ENCODE measurements at places on chromosomes 1 and 21.

DNA sequence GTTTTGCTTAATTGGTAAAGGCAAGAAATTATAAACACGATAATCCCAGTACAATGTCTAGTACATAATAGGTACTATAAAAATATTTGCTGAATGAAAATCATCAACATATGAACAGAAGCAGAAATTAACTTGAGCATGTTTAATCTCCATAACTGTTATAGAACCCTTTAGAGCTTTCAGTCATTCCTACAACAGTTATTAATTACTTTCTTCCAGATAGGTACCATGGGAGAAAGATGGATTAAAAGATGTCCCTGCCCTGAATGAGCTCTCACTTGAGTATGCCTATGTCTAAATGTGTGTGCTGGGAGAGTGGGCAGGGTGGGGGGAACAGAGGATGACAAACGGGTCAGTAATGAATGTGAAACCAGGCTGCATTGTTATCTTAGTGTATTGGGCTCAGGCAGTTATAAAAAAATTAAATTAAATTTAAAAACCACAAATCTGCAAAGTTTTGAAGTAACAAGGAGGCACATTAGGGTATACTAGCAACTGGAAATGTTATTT, 2.4 kb downstream of the EPS15 start:
- DNase-seq, result no peak

- no peak for DNase-seq
Observed at GRCh38 chr1:17403081-17403480, 31.1 kb downstream of the PADI6 start.

- no peak for DNase-seq
Observed at GRCh38 chr1:113453771-113454083, 63.4 kb downstream of the MAGI3 start.

DNA sequence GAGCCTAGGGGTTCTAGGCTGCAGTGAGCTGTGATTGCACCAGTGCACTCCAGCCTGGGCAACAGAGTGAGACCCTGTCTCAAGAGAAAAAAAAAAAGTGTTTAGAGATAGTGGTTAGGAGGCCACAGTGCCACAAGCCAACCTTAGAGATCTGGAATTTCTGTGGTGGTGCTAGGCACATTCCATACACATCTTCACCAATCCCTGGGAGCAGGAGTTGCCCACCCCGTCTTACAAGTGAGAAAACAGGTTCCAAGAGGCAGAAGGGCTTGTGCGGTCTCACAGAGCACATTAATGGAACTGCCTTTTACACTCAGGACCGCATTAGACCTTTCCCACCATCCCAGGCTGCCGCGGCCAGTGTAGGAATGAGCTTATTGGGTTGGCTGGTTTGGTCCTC, 93.2 kb downstream of the EPHB2 start:
- no peak for DNase-seq

DNA sequence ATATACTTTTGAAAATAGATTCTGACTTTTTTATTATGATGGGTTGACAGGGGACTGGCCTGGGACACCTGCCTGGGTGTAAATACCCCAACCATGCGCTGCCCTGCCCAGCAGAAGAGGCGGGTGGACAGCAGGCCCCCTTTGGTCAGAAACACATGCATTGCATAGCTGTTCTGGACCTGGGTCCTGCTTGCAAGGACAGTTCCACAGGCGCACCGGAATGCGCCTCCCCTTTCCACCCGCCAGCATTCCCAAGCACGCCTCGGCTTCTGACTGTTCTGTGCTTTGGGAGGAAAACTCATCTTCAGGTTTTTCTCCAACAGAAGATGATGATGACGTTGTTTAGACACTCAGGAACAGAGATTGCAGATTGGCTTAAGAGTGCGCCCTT, 428 bp upstream of the ZNF678 start:
- DNase-seq, result no peak

- DNase-seq, result no peak
Observed at GRCh38 chr1:77415579-77415978, 133.8 kb downstream of the AK5 start.

DNA sequence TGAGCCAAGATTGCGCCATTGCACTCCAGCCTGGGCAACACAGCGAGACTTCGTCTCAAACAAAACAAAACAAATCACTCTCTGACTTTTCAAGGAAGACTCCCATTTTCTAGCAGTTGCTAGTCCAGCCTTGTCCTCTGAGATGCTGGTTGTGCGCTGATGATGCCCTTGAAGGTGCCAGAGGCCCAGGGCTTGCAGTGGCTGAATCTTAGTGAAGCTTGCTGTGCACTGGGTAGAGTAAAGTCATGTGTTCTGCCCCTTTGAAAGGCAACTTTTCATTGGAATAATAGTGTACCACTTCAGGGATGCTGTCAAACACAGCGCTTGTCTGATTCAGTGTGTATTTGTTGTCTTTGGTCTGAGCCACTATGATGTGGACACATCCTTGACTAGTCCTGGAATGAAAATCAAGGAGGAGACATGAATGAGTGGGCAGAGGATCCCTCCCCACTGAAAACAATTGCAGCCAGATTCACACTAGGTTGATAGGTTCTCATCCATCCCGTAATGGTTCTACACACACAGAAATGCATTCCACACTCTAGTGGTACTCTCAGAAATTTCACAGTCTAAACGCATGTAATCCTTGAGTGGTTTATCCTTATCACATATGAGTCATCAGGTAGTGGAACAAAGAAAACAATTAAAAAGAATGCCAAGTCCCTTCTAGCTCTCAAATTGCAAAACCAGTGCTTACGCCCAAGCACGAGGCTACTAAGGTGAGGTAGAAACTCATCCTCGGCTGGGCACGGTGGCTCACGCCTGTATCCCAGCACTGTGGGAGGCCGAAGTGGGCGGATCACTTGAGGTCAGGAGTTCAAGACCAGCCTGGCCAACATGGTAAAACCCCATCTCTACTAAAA, 17.8 kb upstream of the TDRD10 start:
- no peak for DNase-seq

DNA sequence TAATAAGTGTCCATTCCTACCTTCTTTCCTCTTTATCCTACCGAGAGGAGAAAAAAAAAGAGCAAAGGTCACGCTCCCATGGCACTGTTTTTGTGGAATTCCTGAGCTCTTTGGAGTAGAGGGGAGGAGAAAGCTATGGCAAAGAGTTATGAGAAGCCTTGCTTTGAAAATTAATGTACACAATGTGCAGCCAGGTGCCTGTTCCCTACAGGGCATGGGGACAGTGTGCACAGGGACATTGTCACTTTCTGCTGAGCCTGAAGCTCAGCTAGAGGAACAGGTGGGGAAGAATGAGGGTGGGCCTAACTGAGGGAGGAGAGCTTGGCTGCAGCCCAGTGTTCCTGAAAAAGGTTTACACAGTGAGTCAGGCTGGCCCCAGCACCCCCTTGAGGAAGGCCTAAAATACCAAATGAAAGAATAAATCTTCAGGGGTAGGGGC, 66.1 kb downstream of the PLXNA2 start:
- peak; percentile 85 for DNase-seq

GRCh38 chr1:27552911-27553420, 51.0 kb downstream of the AHDC1 start:
- no peak for DNase-seq

GRCh38 chr1:202691816-202692215, 18.4 kb downstream of the SYT2 start:
- DNase-seq, result no peak

- DNase-seq, result no peak
Observed at GRCh38 chr1:220696226-220696862, 6.2 kb downstream of the C1orf115 start.

DNA sequence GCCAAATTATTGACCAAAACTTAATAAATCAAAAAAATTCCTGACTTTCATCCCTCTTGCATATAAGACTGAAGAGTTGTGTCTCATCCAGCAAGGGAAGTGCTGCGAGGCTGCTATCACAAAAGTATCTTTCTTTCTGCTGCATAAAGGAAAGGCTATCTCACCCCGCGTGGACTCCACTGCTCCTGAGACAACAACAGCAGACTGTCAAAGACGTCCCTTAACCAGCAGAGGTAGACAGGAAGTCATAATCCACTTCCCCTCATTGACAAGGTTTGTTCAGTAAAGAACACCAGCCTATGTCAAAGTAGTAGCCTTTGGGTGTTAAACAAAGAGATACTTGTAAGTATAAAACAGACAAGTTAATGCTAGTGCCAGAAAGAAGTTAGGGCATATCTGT, 29.4 kb downstream of the VPS26C start:
- DNase-seq, result no peak

DNA sequence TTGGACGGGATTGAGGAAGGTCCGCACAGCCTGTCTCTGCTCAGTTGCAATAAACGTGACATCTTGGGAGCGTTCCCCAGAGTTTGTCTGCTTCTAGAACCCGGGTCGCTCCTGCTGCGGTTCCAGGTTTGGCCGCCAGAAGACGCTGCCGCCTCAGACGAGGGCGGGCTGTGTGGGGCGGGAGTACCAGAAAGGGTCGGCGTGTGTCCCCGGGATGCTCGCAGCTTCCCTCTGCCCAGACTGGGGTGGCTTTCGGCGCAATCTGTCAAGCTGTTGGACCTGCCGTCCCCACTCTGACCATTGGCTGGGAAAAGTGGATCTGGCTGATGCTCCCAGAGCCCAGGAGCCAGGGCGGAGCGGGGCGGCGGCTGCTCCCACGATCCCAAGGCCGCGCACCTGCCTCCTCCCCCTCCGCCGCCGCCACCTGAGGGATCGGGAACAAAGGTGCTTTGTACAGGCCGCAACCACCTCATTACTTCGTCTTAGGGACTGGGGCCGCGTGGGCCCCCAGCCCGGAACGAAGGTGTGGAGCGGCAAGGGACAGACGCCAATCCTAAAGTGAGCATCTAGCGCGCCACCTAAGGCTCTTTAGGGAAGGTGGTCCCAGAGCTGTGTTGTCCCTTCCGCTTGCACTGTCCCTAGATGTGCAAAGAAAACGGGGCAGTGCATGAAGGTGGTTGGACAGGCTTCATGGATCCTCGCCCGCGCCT, 683 bp upstream of the EFNA4 start:
- peak; percentile 55 for DNase-seq

GRCh38 chr1:185073725-185074124, 28.4 kb downstream of the RNF2 start:
- no peak for DNase-seq

DNA sequence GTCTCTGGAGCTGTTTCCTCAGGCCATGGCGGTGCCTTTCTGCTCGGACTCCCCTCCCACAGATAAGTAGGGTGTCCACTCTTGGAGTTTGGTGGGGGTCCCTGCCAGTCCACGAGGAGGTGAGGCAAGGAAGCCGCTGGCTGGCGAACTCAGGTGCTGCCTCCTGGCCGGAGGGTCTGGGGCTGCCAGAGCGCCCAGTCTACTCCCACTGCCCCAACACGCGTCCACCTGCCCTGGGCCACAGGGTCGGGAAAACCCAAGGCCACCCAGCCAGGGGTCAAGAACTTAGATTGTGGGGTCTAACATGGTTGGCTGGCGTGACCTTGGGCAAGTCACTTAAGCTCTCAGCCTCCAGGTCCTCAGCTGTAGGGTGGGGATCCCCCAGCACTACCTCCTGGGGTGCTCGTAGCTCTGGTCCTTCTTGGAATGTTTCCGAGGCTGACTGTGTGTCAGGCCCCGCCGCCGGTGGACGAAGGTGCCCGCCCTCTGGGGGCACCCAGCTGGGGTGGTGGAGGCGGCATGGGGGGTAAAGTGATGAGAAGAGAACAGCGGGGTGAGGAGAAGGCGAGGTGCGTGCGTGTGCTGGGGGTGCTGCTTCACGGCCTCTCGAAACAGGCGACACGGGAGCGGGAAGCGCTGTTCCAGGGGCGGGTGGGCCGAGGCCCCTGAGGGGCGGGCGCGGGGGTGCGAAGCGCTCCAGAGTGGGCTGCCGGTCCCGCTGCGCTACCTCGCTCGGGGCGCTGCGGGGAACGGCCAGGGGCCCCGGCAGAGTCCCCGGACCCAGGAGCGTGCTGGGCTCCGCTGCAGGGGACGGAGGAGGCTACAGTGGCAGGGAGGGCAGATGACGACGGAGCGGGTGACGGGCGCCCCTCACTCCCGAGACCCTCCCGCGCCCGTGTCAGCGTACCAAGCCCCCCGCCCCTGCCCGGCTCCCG, 1.2 kb downstream of the SH2D5 start:
- DNase-seq, result no peak

DNA sequence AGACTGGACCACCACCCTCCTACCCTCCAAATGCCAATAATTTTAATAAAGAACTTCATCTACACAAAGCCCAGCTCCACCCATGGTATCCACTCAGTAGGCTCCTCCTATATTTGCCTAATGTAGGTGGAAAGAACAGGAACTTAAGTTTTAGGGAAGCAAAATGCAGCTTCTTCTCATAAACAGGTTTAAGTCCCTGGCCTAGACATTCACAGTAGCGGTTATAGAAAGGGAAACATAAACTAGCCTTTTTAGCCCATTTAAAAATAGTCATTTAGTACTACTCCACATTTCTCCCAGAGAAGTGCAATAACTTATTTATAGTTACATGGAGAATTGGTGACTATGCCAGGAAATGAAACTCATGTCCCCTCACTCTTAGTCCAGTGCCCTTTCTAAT, 56.6 kb upstream of the CPLANE2 start:
- no peak for DNase-seq

- no peak for DNase-seq
Observed at GRCh38 chr1:151807131-151807530, 1.9 kb upstream of the LINGO4 start.
